ENCODE measurements at places on chromosomes 12 and 14. TPM values are rescaled to one million over a fixed set of nuclear protein-coding genes. Genes with fewer than 3 reads are reported as not detected.

GRCh38 chr14:50010752-50011151 lies 105.6 kb downstream of the VCPKMT start:
- no peak overlapping the region for H3K27ac ChIP-seq
- H3K4me1 ChIP-seq, result no peaks in the 10 kb centered on the region
- H3K36me3 ChIP-seq, result no peaks in the 10 kb centered on the region
- H3K4me3 ChIP-seq, result no peak overlapping the region
- DNase-seq, result no peak

DNA sequence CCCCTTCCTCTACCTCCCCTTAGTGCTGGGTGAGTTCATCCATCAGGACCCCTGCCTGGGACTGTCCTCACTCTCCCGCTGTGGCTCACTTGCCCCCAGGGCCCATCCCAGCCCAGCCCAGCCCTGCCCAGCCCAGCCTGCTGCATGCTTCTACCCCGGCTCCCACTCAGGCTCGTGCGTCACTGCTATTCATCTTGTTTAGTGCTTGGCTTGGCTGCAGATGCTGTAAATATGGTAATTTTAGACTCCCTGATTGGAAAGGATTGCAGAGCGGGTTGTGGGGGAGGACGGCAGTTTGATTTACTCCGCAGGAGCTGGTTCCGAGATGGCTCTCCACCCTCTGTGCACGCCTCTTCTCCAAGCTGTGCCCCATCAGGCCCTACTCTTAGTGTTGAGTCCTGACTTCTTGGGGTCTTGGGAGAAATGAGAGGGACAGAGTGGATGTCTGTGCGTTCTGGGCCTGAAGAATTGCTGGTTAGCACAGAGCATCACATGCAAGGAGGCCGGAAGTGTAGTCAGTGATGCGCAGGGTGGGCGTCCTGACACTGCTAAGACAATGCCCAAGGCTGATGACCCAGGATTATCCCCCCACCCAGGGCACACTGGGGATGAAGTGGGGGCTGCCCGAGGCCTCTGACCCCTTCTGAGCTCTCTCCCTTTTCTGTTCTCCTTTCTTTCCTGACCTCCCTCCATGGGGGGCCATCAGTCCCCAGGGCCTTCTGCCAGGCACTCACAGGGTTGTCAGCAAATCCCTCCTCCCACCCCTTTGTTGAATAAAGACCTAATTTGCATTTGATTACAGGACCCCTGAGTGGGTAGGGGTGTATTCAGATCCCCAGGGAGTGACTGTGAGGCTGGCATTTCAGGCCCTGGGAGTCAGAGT lies 244.4 kb downstream of the ZFP36L1 start:
- no peak overlapping the region for H3K4me3 ChIP-seq
- H3K36me3 ChIP-seq, result no peaks in the 10 kb centered on the region
- peak; percentile 75 for DNase-seq

- peak; percentile 0 for DNase-seq
- peaks cover 3% of the 10 kb centered on the region for H3K36me3 ChIP-seq
- no peak overlapping the region for H3K4me3 ChIP-seq
- H3K4me1 ChIP-seq, result no peaks in the 10 kb centered on the region
- H3K27ac ChIP-seq, result no peak overlapping the region
These were observed 31.6 kb downstream of the SNRNP35 start for GRCh38 chr12:123489580-123489979.

DNA sequence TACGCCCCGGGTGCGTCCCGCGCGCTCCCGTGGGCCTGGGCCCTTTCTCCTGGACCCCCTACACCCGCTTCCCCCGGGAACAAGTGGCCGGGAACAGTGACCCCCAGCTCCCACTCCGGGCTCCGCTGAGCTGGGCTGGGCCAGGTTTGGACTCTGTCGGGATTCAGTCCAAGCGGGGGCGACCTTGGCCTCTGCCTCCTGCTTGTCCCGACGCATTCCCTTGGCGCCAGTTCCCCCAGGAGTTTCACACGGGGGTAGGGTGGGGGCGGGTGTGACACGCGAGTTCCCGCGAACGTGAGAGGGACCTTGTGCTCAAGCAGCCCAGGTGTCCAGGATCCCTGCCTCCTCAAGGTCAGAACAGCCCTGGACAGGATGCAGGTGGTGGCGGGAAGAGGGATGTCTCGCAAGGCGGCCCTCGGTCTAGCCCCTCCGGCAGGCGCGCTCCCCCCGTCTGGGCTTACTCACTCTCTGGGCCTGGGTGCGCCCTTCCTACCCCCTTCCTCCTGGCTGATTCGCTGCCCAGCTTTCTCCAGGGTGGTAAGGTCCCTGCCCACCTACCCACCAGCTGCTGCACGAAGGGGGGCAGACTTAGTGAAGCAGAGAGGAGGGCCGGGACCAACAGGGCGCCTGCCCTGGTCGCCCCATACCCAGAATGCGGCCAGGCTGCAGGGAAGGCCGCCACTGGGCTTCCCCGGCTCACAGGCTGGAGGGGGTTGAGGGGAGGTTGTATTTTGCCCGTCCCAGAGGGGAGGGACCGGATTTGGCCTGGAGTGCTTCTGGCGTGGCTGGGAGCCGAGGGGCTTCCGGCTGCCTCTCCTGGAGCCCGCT lies 862 bp downstream of the CRIP2 start:
- H3K4me1 ChIP-seq, result peaks cover 38% of the 10 kb centered on the region
- no peak for DNase-seq
- H3K27ac ChIP-seq, result peak overlapping the region; percentile 94

- no peak overlapping the region for H3K4me3 ChIP-seq
- H3K36me3 ChIP-seq, result no peaks in the 10 kb centered on the region
These were observed 21.7 kb upstream of the RFC5 start for GRCh38 chr12:117994551-117995438.

DNA sequence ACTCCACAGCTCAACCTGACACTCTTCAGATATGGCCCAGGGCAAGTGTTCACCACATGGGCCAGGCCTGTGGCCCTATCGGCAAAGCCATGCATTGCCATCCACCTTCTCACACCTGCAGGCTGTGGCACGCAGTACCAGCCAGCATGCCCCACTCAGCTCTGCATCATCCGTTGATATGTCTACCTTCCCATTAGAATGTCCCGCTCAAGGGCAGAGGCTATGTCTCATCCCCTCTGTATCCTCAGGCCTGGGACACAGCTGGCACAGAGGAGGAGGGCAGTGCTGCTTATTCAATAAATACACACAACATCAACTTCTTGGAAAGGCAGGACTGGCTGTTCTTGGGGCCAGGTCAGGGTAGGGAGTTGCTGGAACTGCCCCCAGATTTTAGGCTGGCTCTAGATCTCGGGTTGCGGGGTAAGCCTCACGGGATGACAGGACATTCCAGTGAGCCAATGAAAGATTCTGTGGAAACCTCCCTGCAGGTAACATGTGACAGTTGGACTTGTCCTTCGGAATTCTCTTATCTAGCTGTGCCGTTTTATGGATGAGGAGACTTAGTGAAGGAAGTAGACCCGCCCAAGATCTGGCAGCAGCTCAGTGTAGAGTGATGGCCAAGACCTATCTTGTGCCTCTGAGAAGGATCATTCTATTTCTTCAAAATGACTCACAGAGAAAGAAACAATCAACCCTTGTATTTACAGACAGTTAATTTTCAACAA lies 25.6 kb downstream of the SYNE3 start:
- no peak for DNase-seq
- H3K27me3 ChIP-seq, result no peaks in the 10 kb centered on the region
- peaks cover under 1% of the 10 kb centered on the region for H3K4me1 ChIP-seq
- no peaks in the 10 kb centered on the region for H3K36me3 ChIP-seq
- H3K4me3 ChIP-seq, result no peak overlapping the region

GRCh38 chr12:131794573-131794972 lies 33.6 kb upstream of the MMP17 start:
- no peaks in the 10 kb centered on the region for H3K36me3 ChIP-seq
- DNase-seq, result no peak
- no peak overlapping the region for H3K27ac ChIP-seq
- H3K4me3 ChIP-seq, result no peak overlapping the region
- H3K27me3 ChIP-seq, result no peaks in the 10 kb centered on the region

- no peak for DNase-seq
- no peaks in the 10 kb centered on the region for H3K4me1 ChIP-seq
- no peak overlapping the region for H3K27ac ChIP-seq
- no peaks in the 10 kb centered on the region for H3K27me3 ChIP-seq
- H3K36me3 ChIP-seq, result no peaks in the 10 kb centered on the region
These were observed 85.0 kb upstream of the ARID2 start for GRCh38 chr12:45644541-45644940.

DNA sequence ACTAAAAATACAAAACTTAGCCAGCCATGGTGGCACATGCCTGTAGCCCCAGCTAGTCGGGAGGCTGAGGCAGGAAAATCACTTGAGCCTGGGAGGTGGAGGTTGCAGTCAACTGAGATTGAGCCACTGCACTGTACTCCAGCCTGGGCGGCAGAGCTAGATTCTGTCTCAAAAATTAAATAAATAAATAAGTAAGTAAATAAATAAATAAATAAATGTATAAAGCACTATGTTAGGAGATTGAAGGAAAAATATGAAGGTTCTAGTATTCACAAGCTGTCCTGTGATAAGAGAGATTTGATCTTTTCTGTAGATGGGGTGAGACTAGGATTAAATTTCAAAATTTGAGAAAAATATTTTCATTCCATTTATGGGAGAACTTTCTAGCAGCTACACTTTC lies 5.7 kb downstream of the DNAJC22 start:
- no peaks in the 10 kb centered on the region for H3K36me3 ChIP-seq
- peaks cover 8% of the 10 kb centered on the region for H3K27me3 ChIP-seq
- H3K27ac ChIP-seq, result no peak overlapping the region
- no peak overlapping the region for H3K4me3 ChIP-seq
- no peak for DNase-seq

GRCh38 chr14:92990456-92991430 lies 67.8 kb downstream of the CHGA start:
- no peak overlapping the region for H3K4me3 ChIP-seq
- DNase-seq, result no peak
- H3K36me3 ChIP-seq, result no peaks in the 10 kb centered on the region
- no peaks in the 10 kb centered on the region for H3K27me3 ChIP-seq
- H3K27ac ChIP-seq, result peak overlapping the region; percentile 8

Gene ASCL4
- not detected for total RNA-seq

Gene MFAP5
- total RNA-seq, result 12.0 TPM

Gene TBC1D30
- 9.9 TPM for total RNA-seq

Measured in left lung (tissue), 14 donors.